ENCODE measurements at places on chromosomes 11 and 22.

DNA sequence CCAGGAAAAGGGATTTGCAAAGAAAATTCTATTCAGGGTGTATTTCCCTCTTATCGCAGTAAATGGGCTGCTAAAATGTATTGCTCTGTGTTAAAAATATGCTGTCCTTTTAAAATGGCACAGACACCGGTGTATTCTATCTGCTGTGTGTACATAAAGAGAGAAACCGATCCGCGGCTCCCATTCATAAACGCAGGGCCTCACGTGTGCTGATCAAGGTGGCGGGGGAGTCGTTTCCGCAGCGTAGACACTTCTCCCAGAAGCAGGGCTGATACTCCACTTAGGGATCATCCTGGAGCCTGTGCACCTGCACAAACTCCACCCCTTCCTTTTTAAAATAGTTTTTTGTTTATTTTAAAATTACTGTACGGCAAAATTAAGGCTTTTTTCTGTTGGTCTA lies 26.1 kb upstream of the IGSF9B start:
- DNase-seq, result no peak

DNA sequence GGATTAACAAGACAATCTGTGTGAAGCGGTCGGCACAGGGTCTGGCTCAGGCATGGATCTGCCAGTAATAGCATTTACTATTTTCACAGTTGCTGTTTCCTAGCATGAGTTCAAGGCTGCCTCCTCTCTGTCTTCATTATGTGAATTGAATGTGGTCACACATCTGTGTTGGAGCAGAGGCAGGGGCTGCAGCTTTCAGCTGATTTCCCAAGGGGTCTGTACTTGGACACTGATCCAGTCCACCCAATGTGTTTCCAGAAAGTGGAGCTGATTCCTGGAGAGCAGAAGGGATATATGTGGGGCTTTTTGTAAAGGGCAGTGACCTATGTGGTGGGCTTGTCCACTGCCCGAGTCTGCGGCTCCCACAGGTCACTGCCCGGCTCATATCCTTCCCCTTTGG lies 3.5 kb upstream of the CELSR1 start:
- DNase-seq, result no peak

DNA sequence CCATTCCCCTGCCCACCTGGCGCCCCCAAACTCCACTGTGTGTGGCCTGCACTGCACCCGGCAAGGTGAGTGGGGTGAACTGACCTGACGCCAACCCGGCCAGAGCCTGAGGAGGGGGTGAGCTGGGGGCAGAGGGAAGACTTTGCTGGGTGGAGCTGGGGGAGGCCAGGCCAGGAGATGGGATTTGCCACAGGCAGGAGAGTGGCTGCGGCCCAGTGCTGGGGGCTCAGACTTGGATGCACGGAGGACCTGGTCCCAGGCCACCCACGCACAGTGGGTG lies 17.8 kb upstream of the FLRT1 start:
- DNase-seq, result no peak

- no peak for DNase-seq
These were observed 36.7 kb downstream of the SMC1B start for GRCh38 chr22:45376703-45377102.

DNA sequence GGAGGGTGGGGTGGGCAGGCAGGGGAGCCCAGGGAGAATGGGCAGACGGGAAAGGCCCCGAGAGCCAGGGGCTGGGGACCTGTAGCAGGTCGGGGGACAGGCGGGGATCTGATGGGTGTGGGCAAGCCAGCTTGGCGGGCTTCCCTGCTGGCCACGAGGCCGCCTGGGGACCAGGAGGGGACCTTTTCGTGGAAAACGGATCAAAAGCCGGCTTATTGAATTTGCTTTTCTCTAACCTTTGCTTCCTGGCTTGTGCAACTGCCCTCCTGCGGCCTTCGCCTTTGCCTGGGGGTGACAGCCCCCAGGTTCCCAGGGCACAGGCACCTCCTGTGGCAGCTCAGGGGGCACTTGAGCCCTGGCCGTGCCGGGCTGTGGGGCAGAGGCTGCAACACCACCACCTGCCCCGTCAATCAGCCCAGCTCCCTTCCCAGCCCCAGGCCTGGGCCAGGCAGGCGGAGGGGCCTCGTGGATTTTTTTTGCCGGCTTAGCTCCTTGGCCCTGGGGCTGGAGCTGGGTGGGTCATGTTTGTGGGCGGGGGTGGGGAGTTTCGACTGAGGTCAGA lies 41.6 kb upstream of the H19 start:
- no peak for DNase-seq

GRCh38 chr11:86675017-86675416 lies 2.6 kb upstream of the ME3 start:
- DNase-seq, result no peak

GRCh38 chr11:131739243-131739882 lies 368.9 kb downstream of the NTM start:
- no peak for DNase-seq

DNA sequence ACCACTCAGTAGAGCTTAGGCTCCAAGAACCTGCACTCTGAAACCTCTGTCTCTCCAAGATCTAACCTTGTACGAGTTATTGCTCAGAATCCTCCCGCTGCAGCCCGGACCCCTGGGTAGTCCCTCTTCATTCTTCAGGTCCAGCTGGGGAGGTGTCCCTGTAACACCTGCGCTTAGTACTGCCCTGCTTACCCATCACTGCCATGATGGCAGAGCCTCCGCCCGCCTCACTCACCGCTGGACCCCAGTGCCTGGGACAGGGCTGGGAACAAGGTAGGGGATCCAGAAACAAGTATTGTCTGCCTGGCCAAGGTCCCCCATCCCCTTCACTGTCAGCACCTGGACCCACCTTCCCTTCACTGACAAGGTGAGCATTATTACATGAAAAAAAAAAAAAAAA lies 50.3 kb downstream of the THAP12 start:
- DNase-seq, result no peak

GRCh38 chr11:43164831-43165230 lies 147.0 kb upstream of the API5 start:
- DNase-seq, result no peak

- no peak for DNase-seq
These were observed 1307.5 kb upstream of the TENM4 start for GRCh38 chr11:80748207-80748925.

DNA sequence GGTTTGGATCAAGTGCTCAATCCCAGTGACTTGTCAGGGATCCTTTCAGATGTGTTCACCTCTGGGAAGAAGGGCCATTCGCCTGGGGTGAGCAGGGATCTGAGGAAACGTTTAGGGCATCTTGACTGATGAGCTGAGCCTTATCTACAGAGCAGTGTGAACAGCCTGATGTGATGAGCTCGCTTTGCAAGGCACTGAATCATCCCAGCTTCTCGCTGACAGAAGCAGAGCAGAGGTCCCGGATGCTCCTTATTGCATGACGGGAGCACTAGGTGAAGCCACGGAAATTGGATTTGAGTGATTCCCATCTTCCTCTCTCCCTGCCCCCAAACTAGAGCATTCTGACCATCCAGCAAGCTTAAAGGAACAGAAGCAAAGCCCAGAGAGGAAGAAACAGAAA lies 46.5 kb downstream of the SEZ6L start:
- no peak for DNase-seq

DNA sequence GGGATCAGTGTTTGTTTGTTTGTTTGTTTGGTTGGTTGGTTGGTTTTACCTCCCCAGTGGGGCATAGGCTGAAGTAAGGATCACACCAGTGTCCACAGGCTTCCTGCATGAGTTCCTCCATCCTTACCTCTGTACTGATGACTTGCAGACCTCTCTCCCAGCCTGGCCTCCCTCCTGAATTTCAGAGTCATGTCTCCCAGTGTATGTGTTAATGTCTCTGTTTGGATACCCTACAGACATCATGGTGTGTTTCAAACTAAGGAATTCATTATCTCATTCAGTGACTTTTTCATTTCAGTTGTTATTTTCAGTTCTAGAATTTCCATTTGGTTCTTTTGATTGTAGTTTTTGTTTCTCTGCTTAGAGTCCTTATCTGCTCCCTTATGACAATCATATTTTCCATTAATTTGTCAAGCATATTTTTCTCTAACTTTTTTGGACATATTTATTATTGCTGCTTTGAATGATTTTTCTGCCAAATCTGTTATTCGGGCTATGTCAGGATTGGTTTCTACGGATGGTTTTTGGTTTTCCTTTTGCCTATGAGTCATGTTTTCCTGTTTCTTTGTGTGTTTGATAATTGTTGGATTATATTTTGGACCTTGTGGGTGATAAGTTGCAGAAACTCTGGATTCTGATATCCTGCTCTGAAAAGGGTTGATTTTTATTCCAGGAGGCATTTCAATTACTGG lies 23.6 kb downstream of the MYEOV start:
- no peak for DNase-seq

GRCh38 chr11:119727523-119728151 lies 1.4 kb downstream of the NECTIN1 start:
- no peak for DNase-seq

DNA sequence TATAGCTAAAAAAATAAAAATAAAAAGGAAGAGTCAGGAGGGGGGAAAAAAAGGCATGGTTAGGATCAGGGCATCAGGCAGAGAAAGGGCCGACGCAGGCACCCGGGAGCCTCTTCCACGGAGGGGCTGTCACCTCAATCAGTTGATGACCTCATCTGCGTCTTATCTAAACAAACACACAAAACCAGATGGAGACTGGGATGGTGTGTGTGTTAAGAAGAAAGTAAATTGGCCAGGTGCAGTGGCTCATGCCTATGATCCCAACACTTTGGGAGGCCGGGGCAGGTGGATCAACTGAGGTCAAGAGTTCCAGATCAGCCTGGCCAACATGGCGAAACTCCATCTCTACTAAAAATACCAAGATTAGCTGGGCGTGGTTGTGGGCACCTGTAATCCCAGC lies 63.6 kb downstream of the DHCR7 start:
- no peak for DNase-seq

DNA sequence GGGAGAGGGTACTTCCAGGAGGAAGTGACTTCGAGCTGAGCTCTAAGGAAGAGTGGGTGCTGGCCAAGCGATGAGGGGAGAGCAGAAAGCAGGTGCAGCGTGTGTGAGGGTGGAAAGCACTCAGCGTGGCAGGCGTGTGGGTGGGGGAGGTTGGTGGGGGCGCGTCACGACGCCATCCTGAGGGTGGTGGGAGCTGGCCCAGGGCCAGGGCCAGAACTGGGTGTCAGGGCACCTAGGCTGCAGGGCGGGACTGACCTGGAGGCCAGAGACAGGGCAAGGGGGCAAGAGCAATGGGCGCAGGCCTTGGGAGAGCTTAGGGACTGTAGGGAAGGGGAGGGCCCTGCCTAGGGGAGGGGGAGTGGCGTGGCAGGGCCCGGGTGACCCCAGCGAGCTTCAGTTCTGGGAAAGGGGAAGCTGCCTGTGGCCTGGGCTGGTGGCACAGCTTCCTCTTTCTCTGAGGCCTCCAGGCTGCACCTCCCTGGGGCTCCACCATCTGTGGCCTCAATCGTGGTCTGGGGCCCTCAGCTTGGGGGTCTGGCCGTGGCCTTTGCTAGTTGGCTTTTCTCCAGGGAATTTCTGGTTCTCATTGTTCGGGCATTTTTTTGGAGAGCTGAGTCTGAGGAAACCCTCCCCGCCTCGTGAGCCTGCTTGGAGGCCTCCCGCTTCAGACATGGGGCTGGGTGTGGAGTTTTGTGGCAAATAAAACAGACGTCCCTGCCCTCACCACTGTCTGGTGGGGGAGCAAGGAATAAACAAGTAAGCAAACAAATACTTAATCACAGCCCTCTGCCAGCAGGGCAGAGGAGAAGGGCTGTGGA lies 8.9 kb downstream of the RELT start:
- DNase-seq, result no peak

DNA sequence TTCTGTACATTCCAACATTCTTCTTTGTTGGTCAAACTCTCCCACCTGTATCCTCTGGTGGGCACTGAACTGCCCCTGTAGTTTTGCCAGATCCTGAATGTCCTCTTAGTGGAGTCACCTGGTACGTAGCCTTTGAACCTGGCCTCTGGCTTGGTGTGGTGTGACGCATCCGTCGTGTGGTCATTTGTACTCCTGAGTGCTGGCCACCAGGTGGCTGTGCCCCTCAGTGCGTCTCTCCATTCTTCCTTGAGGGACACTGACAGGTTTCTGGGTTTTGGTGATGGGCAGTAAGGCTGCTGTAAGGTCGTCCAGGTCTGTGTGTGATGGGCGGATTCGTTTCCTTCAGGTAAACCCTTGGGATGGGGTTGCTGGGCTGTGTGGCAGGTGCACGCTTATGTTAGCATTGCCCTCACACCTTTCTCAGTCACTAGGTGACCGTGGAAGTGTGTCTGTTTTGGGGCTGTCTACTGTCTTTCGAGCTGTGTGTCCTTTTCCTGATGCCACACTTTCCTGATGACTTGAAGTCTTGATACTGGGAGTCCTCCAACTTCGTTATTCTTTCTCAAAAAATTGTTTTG lies 13.6 kb upstream of the RANBP1 start:
- DNase-seq, result no peak

DNA sequence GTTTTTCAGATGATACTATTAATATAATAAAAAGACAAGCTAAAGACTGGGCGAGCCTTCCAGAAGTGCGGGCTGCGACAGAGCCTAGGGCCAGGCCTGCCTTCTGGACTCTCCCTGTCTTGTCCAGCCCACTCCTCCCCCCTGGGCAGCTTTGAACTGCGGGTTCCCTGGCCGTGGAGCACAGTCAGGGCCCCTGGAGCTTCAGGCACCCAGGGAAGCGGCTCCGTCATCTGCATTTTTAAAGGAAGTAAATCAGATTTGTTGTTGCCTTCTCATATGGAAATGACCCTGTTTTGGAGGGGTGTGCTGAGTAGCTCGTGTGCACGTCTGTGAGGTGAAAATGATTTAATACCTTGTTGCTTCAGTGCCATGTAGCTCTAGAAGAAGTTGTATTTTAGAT lies 265.3 kb downstream of the TBC1D22A start:
- no peak for DNase-seq

- DNase-seq, result no peak
These were observed 39.4 kb downstream of the TRMU start for GRCh38 chr22:46374663-46375474.

DNA sequence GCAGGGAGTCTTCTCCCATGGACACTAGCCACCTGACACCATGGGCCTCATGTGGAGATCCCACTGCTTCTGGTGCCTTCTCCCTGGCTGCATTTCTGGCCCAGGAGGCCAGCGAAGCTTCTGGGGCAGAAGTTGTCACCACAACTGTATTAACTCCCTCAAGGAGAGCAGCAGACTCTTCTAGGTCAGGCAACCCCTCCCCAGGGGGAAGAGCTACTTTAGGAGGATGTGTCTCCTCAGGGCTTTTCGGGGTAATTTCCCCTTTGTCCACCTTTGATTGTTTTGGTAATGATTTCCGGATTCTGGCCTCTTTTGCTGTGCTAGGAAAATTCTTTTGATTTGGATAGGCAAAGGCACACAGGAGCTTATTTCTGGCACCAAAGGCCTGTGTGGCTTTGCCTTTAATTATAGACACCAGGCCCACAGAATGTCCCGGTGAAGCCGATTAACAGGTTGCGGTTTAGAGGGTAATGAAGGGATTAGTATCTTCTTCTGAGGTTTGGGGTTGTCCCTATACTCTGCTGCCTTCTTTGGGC lies 8.9 kb upstream of the UCP2 start:
- no peak for DNase-seq

- no peak for DNase-seq
These were observed 16.1 kb downstream of the MS4A6E start for GRCh38 chr11:60343094-60343704.

DNA sequence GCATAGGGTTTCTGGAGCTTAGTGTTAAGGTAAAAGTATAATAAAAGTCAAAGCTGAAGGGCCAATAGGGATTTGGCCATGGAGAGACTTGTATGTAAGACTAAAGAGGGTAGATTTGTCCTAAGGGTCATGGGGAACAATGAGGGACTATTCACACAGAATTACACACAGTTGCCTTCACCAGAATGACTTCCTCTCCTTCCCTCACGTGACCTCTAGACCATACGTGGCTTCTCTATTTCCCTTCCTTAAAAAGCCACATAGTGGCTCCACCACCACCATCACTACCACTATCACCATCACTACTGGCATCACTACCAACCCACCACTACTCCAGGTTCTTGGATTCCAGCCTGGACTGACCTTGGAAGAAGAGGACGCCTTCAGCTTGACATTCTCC lies 2.8 kb downstream of the HPX start:
- DNase-seq, result no peak
